Thymus (tissue), 14 donors: ENCODE measurements at places on chromosomes 2 and 18.

GRCh38 chr18:22207021-22207758, 37.8 kb downstream of the GATA6 start:
- DNase-seq: no peak

GRCh38 chr18:59015531-59016152, 124.0 kb upstream of the SEC11C start:
- DNase-seq: no peak

DNA sequence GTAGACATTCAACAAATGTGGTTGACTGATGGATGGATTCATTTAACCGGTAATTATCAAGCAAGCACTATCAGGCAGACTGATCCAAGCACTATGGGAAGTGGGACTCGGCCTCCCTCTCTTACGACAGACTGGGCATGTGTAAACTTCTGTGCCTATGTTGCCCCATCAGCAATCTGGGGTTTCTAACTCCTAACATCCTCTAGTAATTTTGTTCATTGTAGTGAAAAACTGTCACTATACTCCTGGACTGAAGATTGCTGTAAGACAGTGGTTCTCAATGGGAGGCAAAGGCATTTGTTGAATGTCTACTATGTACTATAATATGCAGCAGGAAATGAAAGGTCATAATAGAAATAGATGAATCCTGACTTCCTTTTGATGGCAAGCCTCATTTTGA, 51.2 kb upstream of the CREB1 start:
- no peak for DNase-seq

- DNase-seq: no peak
Measured at GRCh38 chr2:183490914-183491313, 366.7 kb downstream of the NUP35 start.
